ENCODE measurements at places on chromosomes 5 and 9.
A peak's percentile ranks its signal among the peaks of the same experiment; 100 is the strongest.

DNA sequence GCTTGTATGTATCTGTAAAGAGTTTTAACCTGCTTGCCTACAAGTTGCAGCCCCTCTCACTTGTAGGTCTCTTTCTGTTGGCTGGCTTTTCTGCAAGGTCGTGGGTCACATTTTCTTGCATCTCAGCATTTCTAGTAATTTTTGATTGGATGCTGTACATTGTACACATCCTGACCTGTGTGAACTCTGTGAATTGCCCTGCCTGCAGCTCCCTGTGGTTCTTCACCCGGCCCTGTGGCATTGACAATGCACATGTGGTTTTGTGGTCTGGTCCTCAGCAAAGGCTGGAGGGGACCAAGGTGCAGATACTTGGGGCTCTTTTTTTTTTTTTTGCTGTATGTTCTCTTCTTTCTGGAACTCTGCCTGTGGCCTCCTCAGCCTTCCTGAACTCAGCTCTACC lies 53.6 kb downstream of the WNK2 start:
- no peak for DNase-seq

GRCh38 chr5:100584069-100584468 lies 48.9 kb downstream of the FAM174A start:
- no peak for DNase-seq

DNA sequence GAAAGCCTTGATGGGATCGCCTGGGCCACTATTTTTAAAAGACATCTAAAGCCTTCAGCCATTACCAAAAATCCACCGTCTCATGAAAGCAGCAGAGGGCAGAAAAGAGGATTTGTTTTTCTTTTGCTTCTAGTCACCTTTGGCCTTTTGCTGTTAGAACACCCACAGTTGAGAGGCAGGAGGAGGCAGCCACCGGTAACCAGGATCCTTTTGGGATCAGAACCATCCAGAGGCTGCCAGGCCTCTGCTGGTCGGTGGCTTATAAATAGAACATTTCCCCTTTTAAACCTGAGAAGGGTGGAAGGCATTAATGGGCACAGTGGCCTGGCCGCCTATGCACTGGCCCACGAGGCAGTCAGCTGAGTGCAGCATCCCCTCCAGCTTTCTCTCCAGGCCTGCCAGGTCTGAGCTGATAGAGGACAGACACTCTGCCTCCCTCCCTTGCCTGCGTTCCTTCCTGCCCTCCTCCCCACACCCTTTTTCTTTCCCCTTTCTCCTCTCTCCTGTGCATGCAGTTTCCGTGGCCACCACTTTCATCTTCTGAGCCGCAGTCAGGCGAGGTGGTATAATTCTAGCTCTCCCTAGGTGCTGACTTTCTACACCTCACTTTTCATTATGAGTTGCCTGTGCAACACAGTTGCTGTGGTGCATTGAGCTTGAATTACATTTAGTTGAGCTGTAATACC lies 253.4 kb downstream of the ARHGAP26 start:
- no peak for DNase-seq

DNA sequence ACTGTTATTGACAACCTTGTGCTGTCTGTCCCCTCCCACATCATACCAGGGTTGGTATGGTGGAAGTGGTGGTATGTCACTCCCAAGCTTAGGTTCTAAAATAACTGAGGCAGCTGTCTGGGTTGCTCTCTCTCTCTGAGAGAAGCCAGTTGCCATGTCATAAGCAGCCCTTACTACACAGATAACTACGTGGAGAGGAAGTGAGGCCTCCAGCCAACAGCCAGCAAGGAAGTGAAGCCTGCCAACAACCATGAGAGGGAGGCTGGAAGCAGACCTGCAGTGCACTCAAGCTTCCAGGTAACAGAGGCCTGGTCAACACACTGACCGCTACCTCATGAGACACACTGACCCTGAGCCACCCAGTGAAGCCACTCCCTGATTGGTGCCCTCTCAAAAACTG lies 18.6 kb downstream of the CTNNAL1 start:
- no peak for DNase-seq

- DNase-seq: no peak
Observed at GRCh38 chr9:77915744-77916143, 115.9 kb downstream of the GNAQ start.

GRCh38 chr5:145825751-145826180 lies 9.4 kb downstream of the PRELID2 start:
- DNase-seq: peak; percentile 8

DNA sequence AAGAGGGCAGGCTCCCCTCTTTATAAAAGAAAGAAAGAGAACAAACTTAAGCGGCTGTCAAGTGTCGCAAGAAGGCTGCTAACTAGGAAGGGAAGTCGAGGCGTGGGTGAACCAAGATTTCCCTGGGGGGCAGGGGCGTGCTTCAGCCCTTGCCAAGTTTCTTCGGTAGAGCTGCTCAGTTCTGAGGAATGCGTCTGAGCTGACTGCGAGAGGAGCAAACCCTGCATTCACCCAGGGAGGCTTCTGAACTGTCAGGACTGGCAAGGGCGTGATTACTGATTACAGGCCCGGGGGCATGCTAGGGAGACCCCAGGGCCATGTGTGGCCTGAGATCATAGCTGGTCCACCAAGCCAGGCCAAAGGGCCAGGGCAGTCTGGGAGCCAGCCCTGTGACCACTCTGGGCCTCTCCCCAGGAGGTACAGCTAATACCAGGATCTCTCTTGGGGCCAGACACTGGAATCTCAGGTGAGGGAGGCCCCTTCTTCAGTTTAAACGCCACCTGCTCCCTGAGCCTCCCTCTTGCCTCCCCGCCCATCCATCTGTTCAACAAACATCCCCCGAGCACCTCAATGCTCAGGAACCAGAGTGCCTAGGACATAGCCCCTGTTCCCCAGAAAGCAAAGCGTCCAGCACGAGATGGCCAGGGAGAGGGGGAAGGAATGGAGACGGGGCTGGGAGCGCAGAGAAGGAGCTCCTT lies 30.9 kb downstream of the SARDH start:
- no peak for DNase-seq

- no peak for DNase-seq
Observed at GRCh38 chr9:120236596-120236995, 343.4 kb downstream of the CDK5RAP2 start.

- no peak for DNase-seq
Observed at GRCh38 chr9:18429070-18429469, 44.9 kb upstream of the ADAMTSL1 start.

- no peak for DNase-seq
Observed at GRCh38 chr5:23506329-23507236, 826 bp upstream of the PRDM9 start.

DNA sequence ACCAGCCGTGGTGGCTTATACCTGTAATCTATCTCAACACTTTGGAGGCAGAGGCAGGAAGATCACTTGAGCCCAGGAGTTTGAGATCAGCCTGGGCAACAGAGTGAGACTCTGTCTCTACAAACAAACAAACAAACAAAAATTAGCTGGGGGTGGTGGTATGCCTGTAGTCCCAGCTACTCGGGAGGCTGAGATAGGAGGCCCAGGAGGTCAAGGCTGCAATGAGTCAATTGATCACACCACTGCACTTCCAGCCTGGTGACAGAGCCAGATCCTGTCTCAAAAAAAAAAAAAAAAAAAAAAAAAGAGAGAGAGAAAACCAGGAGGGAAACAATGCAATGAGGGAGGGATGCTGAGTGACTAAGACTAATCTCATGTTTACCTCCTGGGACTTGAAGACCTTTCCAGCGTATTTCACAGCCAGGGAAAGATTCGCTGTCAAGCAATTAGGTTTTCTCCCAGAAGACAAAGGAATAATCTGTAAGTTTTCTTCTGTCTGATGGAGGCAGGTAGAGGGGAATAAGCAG lies 51.1 kb upstream of the MIER3 start:
- DNase-seq: no peak

DNA sequence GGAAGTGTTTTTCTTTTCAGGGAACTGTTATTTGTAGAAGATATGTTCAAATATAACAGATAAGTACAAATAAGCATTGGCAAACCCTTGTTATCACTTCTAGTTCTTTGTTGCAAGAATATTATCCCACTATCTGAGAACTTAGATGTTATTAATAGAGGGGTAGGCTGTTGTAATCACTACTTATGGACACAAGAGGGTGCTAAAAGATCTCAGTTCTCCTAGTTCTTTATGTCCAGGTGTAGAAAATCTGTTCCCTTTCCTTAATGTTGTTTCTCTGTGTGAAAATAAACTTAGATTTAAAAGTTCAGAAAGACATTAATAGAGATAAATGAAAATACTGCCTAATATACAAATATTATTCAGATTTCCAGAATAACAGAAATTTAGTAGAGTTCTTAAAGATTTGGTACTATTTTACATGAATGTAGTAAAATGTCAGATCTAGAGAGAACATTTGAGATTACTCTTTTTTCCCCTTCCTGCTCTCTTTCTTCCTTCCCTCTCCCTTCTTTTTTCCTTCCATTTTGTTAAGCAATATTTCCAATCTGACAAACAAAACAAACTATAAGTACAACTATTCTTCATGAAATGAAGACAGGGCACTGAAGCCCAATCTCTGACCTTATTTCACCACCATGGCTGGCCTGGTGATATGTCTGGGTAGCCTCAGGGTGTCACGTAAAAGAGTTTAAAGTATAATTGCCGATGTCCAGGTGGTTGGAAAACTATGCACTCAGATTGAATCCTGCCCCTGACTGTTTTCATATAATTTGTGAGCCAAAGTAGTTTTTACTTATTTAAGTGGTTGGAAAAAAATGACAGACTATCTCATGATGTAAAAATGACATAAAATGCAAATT lies 43.6 kb upstream of the C5orf46 start:
- DNase-seq: peak; percentile 15

- no peak for DNase-seq
Observed at GRCh38 chr5:176995896-176996767, 10.4 kb downstream of the UIMC1 start.

DNA sequence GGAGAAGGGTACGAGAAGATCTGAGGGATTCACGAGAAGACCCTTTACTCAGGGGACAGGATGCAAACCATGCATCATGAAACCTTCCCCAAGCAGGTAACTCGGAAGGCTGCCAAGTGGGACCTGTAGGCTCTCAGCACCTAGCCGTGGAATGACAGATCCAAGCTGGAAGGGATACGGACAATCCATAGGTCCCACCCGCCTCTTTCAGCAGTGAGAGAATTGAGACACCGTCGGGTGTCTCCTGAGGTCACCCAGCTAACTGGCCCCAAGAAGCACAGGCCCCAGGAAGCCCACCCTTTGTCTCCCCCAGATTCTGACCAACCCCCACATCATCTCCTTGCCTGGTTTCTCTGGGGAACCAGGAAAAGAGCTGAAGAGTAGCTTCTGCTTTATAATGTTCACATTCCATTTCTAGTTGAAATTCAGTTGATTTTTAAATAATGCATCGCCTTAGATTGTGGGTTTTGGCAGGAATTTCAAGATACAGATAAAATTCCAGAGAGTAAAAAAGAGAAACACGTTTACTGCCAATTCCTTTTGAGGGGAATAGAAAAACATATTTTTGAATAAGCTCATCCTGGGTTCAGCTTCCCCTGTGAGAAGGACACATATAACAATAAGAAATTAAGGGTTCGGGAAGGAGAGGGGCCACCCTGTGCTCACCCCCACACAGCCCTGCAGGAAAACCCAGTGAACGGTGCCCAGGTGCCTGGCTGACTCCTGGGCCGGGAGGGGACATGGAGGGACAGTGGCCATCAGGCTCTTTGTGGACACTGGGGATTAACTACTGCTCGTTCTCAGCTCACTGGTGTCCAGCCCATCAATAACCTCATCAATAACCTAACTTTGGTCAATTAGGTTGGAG lies 51.1 kb downstream of the NSUN2 start:
- DNase-seq: no peak

GRCh38 chr5:169424670-169425378 lies 123.9 kb upstream of the SLIT3 start:
- no peak for DNase-seq

GRCh38 chr5:127933348-127933747 lies 150.2 kb upstream of the SLC12A2 start:
- no peak for DNase-seq

GRCh38 chr5:181181650-181182565 lies 23.1 kb downstream of the TRIM7 start:
- no peak for DNase-seq

- DNase-seq: peak; percentile 75
Observed at GRCh38 chr9:98118640-98119601, at the start of gene TRIM14. Gene TRIM14 (minus strand): TSS chr9:98119222. CDS start chr9:98119188, 34 bp downstream.

GRCh38 chr9:131671133-131671520 lies 68.7 kb downstream of the RAPGEF1 start:
- DNase-seq: no peak

- no peak for DNase-seq
Observed at GRCh38 chr5:138275379-138275782, 960 bp upstream of the GFRA3 start.

DNA sequence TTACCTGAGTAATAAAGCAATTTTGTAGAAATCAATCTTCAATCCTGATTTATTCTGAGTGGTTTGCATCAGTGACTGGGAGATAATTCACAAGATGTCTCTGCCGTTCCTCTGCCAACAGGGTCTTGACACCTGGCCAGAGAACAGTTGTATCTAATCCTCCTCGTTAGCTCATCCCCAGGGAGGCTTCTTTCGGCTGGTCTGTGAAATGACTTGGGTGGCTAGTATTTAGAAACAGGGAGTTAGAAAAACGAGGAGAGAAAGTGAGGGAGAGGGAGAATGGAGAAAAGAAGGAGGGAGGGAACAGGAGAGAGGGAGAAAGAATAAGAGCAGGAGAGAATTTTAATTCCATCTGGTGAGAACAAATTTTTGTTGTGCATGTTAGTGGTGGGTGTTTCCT lies 600.2 kb upstream of the TLE4 start:
- no peak for DNase-seq

DNA sequence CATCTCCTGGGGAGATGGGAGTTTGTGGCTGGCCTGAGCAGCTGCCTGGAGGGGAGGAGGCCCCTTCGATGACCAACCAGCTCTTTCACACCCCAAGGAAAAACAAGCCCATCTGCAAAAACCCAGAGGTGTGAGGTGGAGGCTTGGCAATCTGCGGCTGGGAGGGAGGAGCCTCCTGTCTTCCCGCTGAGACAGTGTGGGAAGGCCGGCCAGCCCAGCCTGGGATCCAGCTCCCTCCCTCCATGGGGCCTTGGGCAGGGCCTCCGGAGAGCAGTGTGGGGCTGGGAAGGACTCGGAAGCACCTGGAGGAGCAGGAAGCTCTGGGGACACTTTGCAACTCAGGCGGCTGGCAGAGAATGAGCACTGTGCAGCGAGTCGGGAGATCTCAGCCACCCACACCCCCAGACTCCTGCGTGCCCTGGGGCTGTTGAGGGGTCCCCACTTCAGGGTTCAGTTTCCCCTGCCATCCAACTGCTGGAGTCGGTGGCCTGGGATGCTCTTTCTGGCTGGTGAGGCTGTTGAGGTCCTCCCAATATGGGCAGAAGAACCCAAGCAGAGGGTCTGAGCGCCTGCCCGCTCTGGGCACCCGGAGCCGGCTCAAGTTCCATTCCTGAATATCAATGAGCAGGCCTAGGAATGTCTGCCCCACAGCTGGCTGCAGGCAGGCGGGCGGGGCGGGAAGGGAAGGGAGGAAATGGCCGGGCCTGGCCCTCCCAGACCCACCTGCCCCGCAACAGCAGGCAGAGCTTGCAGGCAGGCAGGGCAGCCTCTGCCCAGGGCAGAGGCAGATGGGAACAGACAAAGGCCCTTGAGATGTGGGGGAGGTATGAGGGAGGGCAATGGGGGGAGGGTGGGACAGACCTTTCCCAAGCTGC lies 101.1 kb downstream of the FGF18 start:
- no peak for DNase-seq
